ENCODE measurements at places on chromosomes 16 and 17.
A peak's percentile ranks its signal among the peaks of the same experiment; 100 is the strongest.

DNA sequence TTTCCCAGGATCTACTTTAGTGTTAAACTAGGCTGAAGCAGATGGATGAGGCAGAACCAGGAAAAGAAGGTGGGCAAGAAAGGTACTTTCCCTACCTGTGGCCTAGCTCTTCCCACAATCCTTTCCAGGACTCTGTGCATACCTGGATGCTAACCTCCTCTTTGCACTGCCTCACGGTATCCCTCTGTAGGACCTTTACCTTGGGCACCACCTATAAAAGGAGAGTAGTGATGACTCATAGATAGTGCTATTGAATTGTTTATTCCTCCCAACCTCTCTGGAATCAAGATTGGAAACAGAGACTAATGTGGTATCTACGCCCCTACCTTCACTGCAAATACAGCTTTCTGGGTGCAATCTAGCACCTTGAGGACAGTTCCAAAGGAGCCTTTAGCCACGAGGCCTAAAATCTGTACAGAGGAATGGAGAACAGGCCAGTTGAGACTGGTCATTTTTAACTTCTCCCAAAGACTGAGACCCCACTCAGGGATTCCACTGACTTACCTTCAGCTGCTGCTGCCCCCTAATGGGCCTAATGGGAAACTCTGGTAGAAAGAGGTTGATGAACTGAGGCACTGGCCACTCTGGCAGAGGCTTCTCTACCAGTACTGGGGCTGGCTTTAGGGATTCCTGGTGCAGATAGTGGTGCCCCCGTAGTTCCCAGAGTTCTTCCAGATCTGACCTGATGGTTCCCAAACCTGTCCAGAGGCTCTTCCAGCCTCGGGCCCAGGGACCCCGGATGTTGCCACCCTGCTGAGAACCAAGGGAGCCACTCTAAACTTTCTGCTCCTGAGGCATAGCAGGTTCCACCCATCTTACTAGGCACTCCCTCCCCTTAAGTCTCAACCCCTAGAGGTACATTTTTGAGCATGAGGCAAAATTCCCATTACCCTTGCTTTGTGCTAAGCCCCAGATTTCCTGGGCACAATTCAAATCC is 781 bp downstream of the RSKR start:
- DNase-seq: peak; percentile 62

- no peak for DNase-seq
Observed at GRCh38 chr17:75814021-75814395, 29.4 kb downstream of the UNK start.

- DNase-seq: peak; percentile 36
Observed at GRCh38 chr16:23877107-23878070, 41.6 kb downstream of the PRKCB start.

GRCh38 chr16:23420011-23420410 is 33.0 kb downstream of the COG7 start:
- no peak for DNase-seq

GRCh38 chr17:37743875-37744632 is 805 bp downstream of the HNF1B start:
- DNase-seq: peak; percentile 14

GRCh38 chr17:82330322-82331239 is 3.0 kb downstream of the SECTM1 start:
- no peak for DNase-seq

DNA sequence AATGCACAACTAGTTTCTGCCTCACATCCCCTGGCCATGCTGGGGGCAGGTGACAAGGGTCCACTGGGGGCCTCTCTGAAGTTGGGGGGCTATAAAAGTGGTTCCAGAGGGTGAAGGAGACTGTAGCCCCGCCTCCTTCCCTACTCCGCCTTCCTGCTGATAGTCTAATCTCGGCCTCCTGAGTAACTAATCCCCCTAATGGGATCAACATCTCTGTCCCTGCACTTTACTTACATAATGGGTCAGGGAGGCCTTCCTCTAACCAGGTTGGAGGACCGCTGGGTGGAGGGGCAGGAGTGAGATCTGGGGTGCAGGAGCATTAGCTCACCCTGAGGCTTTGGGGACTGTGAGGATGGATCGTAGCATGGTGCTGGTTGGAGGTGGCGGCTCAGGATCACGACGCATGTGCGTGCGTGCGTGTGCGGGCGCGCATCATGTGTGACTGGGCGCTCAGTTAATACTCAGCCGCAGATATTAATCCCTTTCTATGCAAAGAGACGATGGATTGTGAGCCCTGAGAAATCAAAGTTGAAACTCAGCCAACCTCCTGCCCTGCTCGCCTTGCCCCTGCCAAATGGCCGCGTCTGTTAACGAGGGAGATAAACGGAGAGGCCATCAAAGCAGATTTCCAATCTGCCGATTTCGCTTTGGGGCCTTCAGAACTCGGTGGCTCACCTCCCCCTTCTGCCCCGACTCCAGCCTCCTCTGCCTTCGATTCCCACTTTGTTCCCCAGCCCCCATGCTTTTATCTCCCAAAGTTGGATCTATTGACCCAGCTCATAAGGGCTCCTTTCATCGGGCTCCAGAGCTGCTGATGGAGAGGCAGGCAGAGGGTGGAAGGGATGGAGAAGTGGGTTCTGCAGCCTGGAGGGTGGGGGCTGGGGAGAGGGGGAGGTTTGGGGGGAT is 107.3 kb downstream of the SDK2 start:
- DNase-seq: no peak

DNA sequence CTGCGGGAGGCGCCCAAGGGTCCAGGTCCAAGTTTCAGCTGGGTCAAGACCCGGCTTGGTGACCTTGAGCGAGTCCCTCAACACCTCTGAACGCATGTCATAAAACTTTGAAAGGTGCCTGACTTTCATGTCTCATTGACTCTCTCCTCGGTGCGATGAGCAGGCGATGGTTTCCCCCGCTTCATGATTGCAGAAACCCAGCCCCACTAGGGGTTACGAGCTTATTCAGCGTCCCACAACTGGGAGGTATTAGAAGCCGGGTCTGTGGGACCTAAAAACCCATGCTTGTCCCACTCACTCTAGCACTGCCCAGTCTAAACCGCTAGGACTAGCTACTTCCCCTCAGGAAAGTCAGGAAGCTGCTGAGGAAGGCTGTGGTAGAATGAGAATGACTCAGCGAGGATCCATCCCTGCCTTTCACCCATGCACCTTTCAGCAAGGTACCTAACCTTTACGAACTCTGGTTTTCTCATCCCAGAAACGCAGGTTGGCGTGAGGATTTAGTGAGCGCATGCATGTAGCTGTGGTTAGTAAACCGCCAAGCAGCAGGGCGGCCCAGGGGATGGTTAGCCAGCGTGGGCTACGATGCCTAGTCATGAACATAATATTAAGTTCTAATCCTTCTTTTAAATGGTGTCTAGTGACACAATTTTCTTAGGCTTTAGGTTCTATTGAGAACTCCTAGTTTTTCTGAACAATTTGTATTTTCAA is 26.2 kb upstream of the RFFL start:
- DNase-seq: peak; percentile 69

GRCh38 chr17:50186661-50187393 is 14.6 kb downstream of the COL1A1 start:
- no peak for DNase-seq

DNA sequence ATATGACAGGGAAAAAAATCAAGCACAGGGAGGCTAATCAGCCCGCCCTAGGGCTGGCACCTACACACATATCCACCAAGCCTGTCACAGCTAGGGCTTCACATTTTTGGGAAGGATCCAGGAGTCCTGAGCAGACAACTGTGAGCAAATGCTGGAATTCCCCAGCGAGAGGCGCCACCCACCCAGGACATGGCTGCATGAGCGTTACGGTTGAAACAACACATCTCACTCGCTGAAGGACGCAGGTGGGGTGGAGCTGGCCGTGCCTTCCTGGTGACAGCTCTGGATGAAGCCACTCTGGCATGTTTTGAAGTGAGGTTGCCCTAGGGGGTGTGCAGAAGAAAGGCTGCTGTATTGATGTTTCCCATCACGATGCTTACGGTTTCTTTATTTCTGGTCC is 315.1 kb upstream of the EEF2KMT start:
- no peak for DNase-seq

DNA sequence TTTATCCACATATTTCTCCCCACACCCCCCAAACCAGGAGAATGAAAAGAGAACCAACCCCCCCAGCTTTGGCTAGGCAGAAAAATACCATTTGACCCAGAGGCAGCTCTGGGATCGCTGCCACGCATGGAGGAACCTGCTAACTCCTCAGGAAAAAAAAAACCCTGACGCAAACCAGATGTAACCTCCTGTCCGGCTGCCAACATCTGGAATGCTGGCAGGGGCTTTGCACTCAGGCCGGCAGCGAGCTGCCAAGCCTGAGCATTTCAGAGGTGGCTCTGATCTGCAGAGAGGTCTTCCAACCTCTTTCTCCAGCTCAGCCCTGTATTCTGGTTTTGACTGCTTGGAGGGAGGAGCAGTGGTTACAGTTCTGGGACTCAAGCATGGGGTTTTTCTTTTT is 8.2 kb downstream of the IGFBP4 start:
- DNase-seq: no peak

DNA sequence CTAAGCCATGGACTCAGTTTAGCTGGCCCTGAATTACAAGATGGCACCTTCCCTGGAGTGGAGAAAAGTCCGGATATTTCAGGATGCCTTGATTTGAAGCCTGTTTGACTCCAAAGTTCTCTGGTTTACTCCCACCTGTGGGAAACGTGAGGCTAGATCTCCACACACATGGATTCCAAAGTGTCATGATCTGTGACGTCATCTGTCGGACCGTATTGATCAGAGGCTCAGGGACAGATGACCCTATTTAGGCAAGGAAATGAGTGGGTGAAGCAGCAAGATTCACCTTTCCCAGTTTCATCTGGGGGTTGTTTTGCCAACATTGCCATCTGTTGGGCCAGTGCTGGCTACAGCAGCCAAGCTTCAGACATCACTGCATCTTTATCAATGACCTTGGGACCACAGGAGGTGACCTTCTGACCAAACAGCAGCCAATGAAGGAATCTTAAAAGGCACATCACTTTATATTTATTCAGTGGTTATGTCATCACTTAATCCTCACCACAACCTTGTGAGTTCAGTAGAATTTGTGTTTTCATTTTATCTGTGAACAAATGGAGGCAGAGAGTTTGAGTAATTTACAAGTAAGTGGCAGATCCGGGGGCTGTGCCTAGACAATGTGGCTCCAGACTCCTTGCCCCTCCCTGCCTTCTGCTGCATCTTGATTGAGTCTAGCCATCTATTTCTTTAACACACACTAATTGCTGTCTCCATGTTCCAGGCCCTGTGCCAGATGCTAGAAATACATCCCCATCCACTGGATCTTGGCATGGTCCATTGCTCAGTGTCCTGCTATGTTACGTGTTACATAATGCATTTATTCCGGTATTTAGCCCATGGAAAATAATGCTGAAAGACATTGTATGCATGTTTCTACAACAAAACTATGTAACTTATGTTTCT is 1.5 kb upstream of the CDH13 start:
- no peak for DNase-seq

GRCh38 chr16:87715658-87716057 is 50.1 kb downstream of the KLHDC4 start:
- no peak for DNase-seq

DNA sequence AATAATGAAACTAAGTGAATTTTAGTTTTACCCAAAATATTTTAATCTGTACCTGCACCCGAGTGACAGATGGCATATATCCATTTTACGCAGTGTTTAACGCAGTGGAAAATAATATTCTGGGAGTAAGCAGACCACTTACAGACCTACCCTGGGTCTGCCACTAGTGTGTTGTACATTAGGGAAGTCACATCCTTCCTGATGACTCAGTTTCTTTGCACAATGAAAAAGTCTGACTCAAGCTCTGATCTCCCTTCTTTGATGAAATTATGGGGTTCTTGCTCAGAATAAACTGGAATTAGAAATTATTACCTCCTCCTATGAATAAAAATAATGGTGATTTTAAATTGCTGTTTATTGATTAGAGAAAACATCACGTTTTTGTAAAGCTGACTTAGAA is 123.2 kb upstream of the AXIN2 start:
- DNase-seq: no peak

Measured in CD4-positive, alpha-beta T cell treated with Interleukin-17A for 4 hours (primary cell).